ENCODE measurements at places on chromosomes 16 and 17. TPM values are rescaled to one million over a fixed set of nuclear protein-coding genes. Genes with fewer than 3 reads are reported as not detected.

GRCh38 chr17:38558728-38559050 lies 47.1 kb downstream of the SRCIN1 start:
- DNase-seq = peak; percentile 54

DNA sequence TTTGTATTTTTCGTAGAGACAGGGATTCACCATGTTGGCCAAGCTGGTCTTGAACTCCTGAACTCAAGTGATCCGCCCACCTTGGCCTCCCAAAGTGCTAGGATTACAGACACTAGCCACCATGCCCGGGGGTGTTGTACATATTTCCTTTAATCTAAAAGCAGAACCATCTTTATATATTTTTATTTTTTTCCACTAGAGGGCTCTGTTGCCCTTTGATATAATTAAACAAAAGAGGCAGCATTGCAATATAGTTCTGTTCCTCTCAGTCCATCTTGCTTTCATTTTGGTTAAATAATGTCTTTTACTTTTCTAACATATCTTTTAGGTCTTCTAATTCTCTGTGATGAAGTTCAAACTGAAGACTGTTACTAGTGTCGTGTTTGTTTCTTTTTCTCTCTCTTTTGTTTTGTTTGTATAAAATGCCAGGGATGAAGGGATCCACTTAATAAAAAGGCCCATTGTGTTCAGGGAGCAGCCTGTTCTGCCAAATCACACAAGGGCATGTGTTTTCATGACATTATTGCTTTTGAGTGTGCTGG lies 23.4 kb downstream of the WWOX start:
- peak; percentile 32 for DNase-seq

DNA sequence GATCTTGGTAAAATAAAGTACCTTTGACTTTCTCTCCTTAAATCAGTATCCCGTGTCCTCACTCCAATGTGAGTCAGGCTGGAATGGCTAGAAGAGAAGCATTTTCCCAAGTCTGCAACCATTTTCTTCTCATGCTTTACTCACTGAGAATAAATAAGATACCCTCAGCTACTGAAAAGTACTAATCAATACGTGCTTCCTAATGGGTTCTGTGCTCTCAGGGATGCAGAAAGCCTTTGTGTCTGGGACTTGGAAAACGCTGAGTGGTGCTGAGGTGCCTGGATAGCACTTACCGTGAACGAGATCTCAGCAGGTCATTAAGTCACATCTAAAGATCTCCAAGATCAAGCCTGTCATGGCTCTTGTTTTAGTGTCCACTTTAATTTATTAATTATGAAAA lies 672.3 kb upstream of the C16orf82 start:
- DNase-seq = no peak

Gene KRTAP3-2
- polyA plus RNA-seq = not detected

- DNase-seq = peak; percentile 78
Measured at GRCh38 chr17:1229349-1229899, 40.8 kb upstream of the BHLHA9 start.

DNA sequence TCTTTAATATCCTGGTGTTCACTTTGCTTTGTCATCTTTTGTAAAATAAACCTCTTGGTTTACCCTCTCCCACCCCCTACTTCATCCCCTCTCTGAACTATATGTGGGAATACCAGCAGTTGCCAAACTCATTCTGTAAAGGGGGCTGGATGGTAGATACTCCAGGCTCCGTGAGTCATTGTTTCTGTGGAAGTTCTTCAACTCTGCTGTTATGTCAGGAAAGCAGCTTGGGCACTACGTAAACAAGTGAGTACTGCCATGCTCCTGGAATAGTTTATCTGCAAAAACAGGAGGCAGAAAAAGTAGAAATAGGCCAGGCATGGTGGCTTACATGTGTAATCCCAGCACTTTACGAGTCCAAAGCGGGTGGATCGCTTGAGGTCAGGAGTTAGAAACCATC lies 17.6 kb downstream of the MVP start:
- no peak for DNase-seq

- DNase-seq = peak; percentile 55
Measured at GRCh38 chr17:80832266-80832676, 159.4 kb upstream of the CHMP6 start.

- DNase-seq = no peak
Measured at GRCh38 chr17:39769974-39770587, 32.3 kb downstream of the GRB7 start.

Gene FAM83G
- polyA plus RNA-seq = 19.8 TPM

- no peak for DNase-seq
Measured at GRCh38 chr17:65143889-65144604, 6.9 kb downstream of the RGS9 start.

GRCh38 chr17:42109086-42109485 lies 3.4 kb downstream of the DHX58 start:
- no peak for DNase-seq

- no peak for DNase-seq
Measured at GRCh38 chr17:1511290-1511689, 5.1 kb downstream of the INPP5K start.

GRCh38 chr16:57635266-57636097 lies 7.1 kb downstream of the ADGRG1 start:
- DNase-seq = no peak

- DNase-seq = no peak
Measured at GRCh38 chr17:28968914-28969295, 17.6 kb upstream of the PHF12 start.

Gene ALOX12B
- polyA plus RNA-seq = 1.0 TPM

GRCh38 chr16:62955033-62955349 lies 918.8 kb upstream of the CDH8 start:
- no peak for DNase-seq
